EH (cell line): ENCODE measurements at places on chromosomes 6 and 20.

- DNase-seq = peak; percentile 91
These were observed 30.6 kb upstream of the ZBTB24 start for GRCh38 chr6:109513571-109514071.

DNA sequence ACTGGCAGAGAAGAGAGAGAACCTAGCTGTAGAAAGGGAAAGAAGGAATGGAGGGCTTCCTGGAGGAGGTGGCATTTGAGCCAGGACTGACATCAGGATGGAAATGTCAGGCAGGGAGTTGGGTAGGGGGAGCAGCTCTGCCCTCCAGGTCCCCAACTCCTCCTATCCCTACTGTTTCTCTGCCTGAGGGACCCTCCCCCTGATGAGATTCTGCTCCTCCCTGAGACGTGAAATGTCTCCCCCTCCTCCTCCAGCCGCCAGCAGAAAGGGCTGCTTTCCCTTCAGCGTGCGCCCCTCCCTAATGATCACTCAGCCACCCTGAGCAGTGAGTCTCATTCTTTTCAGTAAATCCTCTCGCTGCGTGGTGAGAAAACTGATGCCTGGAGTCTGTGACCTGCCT lies 40.6 kb downstream of the HLA-DPB1 start:
- no peak for DNase-seq

DNA sequence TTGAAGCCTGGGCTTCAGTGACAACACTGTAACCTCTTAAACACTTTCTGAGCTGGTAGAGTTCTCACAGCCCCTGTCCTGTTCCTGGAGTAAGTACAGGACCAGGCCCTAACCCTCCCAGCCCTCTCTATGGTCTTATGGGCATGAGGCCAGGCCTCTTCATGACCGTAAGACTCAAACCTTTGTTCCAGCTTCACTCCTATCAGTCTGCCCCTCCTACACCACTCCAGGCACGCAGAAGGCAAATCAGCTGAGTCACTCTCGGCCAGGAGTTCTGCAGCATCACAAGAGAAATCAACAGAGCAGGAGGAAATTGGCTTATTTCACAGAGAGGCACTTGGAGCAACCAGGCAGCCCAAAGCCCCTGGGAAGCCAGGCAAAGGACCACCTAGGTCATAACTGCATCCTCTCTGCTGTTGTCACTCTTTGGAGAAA lies 25.3 kb upstream of the CHD6 start:
- peak; percentile 73 for DNase-seq

DNA sequence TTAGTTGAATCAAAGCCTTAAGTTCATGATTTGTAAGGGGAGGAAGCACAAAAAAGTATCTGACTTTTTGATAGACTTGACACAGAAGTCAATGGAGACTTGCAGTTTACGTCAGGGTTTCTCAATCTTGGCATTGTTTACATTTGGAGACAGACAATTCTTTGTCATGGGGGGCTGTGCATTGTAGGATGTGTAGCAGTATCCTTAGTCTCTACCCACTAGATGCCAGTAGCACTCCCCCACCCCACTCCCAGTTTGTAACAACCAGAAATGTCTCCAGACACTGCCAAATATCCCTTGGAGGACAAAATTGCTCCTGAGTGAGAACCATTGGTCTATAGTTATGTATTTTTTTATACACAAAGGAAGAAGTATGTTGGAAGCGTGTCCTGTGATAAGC lies 434.1 kb downstream of the RFPL4B start:
- peak; percentile 48 for DNase-seq

DNA sequence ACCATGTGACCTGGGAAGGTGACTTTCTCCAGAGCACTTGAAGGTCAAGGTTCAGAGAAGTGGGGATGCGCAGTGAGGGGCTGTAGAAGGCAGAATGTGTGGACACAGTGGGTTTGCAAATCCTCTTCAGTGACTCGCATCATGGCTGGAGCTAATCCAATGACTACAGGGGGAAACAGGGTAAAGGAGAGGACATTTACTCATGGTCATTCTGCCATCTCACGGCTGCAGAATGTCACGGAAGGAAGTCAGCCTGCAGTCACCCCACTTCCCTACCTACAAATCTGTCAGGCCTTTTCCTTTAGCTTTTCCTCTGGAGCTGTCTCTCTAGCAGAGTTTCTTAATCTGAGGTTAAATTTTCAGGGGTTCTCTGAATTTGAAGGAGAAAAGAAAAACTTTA lies 337.6 kb downstream of the CDC5L start:
- DNase-seq = peak; percentile 68

DNA sequence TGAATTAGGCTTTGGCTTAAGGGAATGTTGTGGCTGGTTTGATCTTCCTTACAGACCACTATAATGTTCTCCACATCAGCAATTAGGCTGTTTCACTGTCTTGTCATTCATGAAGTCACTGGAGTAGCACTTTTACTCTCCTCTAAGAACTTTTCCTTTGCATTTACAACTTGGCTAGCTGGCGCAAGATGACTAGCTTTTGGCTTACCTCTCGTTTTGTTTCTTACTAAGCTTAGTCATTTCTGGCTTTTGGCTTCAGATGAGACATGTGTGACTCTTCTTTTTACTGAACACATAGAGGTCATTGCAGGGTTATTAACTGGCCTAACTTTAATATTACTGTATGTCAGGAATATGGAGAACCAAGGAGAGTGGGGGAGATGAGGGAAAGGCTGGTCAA lies 143.2 kb downstream of the PTCHD4 start:
- DNase-seq = no peak

GRCh38 chr6:159043947-159044346 lies 844 bp downstream of the TAGAP start:
- DNase-seq = no peak

GRCh38 chr6:85421181-85421580 lies 28.7 kb upstream of the NT5E start:
- DNase-seq = no peak

- peak; percentile 69 for DNase-seq
These were observed 20.4 kb upstream of the SERINC1 start for GRCh38 chr6:122491919-122492555.

DNA sequence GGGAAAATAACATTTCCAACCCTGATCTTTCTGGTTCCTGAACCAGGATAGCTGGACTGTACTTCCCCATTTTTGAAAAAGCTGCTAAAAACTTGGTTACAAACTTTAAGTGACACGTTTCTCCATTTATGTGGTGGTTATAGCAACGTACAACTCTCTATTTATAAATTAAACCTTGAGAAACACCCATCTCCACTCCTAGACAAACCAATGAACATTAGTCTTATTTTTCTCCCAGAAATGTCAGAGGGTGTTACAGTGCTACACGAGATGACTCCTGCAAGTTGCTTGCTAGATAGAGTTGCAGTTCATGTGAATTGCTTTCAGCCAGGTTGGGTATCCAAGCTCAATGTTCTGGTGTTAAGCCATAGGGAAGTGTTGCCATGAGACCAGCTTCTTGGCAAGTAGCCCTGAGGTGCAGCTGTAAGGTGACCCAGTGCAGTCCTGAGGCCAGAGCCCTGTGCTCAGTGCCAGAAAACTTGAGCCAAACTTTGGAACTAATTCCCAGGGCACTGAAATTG lies 51.3 kb upstream of the REV3L start:
- no peak for DNase-seq
